ENCODE measurements at places on chromosomes 12 and 14. TPM values are rescaled to one million over a fixed set of nuclear protein-coding genes. Genes with fewer than 3 reads are reported as not detected.

Gene DNAL1
- 18.5 TPM for total RNA-seq

Gene COX8C
- total RNA-seq = not detected

GRCh38 chr12:66688846-66689439 lies 10.1 kb upstream of the GRIP1 start:
- no peak overlapping the region for H3K4me3 ChIP-seq
- DNase-seq = peak; percentile 66
- no peak overlapping the region for H3K27ac ChIP-seq

Gene MYF5
- total RNA-seq = not detected

Gene KANSL2
- total RNA-seq = 44.2 TPM

DNA sequence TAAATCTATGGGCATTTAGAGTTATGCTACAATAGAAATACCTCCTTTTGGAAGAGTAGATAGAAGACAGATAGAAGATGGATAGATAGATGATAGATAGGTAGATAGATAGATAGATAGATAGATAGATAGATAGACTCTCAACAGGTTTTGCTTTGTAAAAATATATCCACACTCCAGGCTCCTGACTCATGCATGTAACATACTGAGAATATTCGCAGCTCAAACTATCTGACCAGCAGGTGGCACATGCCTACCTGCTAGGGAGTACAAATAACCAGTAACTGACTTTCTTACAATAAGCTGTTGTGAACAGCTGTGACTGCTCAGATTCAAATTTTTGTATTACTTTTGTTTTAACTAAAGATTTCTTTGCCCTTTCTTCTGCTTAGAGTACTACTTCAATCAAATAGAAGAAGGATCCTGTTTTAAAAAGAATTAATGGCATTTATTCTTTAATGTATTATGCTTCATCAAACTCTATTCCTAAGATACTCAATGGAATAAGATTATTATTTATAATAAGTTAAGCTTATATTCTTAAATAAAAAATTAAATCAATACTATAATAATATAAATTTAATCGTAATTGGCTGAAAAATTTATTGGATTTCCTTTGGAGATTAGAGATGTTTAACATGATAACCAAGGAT lies 15.8 kb upstream of the CPNE8 start:
- H3K27me3 ChIP-seq = no peaks in the 10 kb centered on the region
- no peak overlapping the region for H3K4me3 ChIP-seq
- H3K27ac ChIP-seq = no peak overlapping the region
- DNase-seq = peak; percentile 84
- peaks cover 7% of the 10 kb centered on the region for H3K4me1 ChIP-seq
- H3K36me3 ChIP-seq = no peaks in the 10 kb centered on the region

- H3K36me3 ChIP-seq = no peaks in the 10 kb centered on the region
- no peak for DNase-seq
- no peak overlapping the region for H3K4me3 ChIP-seq
- H3K4me1 ChIP-seq = no peaks in the 10 kb centered on the region
- no peak overlapping the region for H3K27ac ChIP-seq
Observed at GRCh38 chr12:125677829-125678228, 612.6 kb downstream of the AACS start.

Gene GALNT16
- total RNA-seq = not detected

GRCh38 chr12:18373181-18373580 lies 111.9 kb downstream of the PIK3C2G start:
- no peak overlapping the region for H3K4me3 ChIP-seq
- no peaks in the 10 kb centered on the region for H3K27me3 ChIP-seq
- no peak overlapping the region for H3K27ac ChIP-seq
- peaks cover 18% of the 10 kb centered on the region for H3K36me3 ChIP-seq
- no peak for DNase-seq
- H3K4me1 ChIP-seq = no peaks in the 10 kb centered on the region

DNA sequence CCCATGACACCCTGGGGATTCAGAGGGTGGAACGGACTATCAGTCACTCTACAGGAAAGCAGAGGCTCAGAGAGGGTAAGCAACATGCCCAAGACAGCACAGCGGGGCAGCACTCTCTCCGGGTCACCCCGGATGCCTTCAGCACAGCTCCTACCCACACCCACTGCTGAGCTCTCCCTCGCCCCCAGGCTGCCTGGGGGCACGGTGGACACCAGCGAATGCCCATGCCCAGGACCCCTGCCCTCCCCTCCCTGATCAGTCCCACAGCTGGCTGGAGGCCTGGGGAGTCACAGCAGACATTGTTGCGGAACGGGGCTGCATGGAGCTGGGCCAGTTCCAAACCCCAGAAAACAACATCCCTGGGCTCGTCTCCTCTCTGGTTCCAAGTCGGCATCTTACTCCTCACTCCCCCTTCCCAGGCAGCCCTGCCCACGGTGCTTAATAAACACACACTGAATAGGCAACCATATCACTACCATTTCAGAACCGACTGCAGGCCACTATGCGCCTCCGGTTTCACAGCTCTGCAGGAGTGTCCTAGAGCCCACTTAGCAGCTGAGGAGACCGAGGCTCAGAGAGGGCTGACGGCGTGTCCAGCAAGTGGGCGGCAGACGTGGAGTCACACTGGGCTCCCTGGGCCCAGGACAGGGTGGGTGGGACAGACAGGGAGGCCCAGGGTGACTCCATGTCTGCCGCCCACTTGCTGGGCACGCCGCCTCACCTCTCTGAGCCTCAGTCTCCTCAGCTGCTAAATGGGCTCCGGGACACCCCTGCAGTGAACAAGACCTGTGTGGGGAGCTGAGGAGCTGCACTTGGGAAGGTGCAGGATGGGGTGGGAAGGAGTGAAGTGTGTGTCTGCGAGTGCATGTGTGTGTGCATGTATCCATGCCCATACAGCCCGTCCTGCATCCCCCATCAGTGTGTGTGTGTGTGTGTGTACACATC lies 27.0 kb downstream of the CCDC85C start:
- H3K4me1 ChIP-seq = peaks cover 66% of the 10 kb centered on the region
- H3K27ac ChIP-seq = peak overlapping the region; percentile 50
- H3K4me3 ChIP-seq = no peak overlapping the region
- peaks cover 6% of the 10 kb centered on the region for H3K36me3 ChIP-seq

Measured in MCF 10A (cell line).